ENCODE measurements at places on chromosomes 7 and 10.

GRCh38 chr10:104445359-104445758, 91.7 kb downstream of the CFAP58 start:
- no peaks in the 10 kb centered on the region for H3K27me3 ChIP-seq
- DNase-seq, result no peak
- no peak overlapping the region for H3K27ac ChIP-seq
- no peak overlapping the region for H3K4me3 ChIP-seq
- no peaks in the 10 kb centered on the region for H3K36me3 ChIP-seq
- no peaks in the 10 kb centered on the region for H3K4me1 ChIP-seq

- DNase-seq, result no peak
- H3K4me1 ChIP-seq, result no peaks in the 10 kb centered on the region
- H3K36me3 ChIP-seq, result peaks cover 18% of the 10 kb centered on the region
- H3K27ac ChIP-seq, result no peak overlapping the region
Measured at GRCh38 chr10:71827852-71828251, 23.2 kb downstream of the PSAP start.

GRCh38 chr7:16411391-16411790, 9.9 kb downstream of the CRPPA start:
- no peaks in the 10 kb centered on the region for H3K36me3 ChIP-seq
- DNase-seq, result no peak
- H3K4me1 ChIP-seq, result no peaks in the 10 kb centered on the region
- no peak overlapping the region for H3K27ac ChIP-seq
- no peak overlapping the region for H3K4me3 ChIP-seq

DNA sequence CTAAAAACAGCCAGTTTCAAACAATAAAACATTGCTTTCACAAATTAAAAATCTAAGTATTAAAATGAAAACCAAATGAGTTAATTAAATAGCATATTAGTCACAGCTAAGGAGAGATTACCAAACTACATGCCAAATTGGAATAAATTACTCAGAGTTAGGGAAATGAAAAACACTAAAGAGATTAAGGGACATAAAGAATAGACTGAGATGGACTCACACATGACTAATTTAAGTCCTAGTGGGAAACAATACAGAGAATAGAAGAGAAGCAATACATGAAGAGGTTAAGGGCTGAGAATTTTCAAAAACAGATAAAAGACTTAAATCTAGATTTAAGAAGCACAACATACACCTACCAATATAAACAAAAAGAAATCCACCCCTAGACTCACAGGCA, 110.6 kb downstream of the ZFAND4 start:
- DNase-seq, result no peak
- no peak overlapping the region for H3K27ac ChIP-seq
- no peak overlapping the region for H3K4me3 ChIP-seq
- H3K36me3 ChIP-seq, result no peaks in the 10 kb centered on the region
- no peaks in the 10 kb centered on the region for H3K4me1 ChIP-seq

GRCh38 chr7:44111761-44112160, 7.6 kb downstream of the AEBP1 start:
- H3K27ac ChIP-seq, result no peak overlapping the region
- no peaks in the 10 kb centered on the region for H3K4me1 ChIP-seq
- H3K36me3 ChIP-seq, result no peaks in the 10 kb centered on the region
- H3K27me3 ChIP-seq, result no peaks in the 10 kb centered on the region

GRCh38 chr7:22696541-22697228, 30.3 kb upstream of the IL6 start:
- H3K4me3 ChIP-seq, result no peak overlapping the region
- no peak overlapping the region for H3K27ac ChIP-seq
- no peaks in the 10 kb centered on the region for H3K27me3 ChIP-seq
- H3K4me1 ChIP-seq, result no peaks in the 10 kb centered on the region
- no peak for DNase-seq

DNA sequence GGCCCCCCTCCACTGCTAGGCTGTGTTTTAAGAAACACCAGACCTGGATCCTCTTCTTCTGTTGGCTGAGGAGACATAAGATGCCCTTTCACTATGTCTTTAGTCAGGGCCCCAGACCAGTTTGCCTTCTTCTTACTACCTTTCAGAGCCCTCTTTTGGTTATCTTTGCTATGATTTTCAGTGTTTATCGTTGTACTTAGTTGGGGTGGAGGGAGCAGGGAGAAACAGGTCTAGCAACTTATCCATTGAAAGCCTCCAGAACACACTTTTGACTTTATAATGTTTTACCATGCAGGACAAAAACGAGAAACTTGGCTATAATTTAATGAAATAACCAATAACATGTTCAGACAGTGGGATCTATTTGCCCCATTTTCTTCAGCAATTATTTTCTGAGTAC, 525.2 kb downstream of the TNS3 start:
- no peaks in the 10 kb centered on the region for H3K36me3 ChIP-seq
- no peak overlapping the region for H3K4me3 ChIP-seq
- H3K27ac ChIP-seq, result no peak overlapping the region
- H3K27me3 ChIP-seq, result no peaks in the 10 kb centered on the region
- H3K4me1 ChIP-seq, result no peaks in the 10 kb centered on the region

- DNase-seq, result no peak
- no peak overlapping the region for H3K27ac ChIP-seq
- H3K4me1 ChIP-seq, result no peaks in the 10 kb centered on the region
- no peaks in the 10 kb centered on the region for H3K36me3 ChIP-seq
Measured at GRCh38 chr10:60883187-60883586, 60.8 kb downstream of the RHOBTB1 start.

GRCh38 chr7:21566094-21566493, 23.3 kb downstream of the DNAH11 start:
- no peaks in the 10 kb centered on the region for H3K36me3 ChIP-seq
- no peak for DNase-seq
- no peaks in the 10 kb centered on the region for H3K4me1 ChIP-seq
- H3K27ac ChIP-seq, result no peak overlapping the region

DNA sequence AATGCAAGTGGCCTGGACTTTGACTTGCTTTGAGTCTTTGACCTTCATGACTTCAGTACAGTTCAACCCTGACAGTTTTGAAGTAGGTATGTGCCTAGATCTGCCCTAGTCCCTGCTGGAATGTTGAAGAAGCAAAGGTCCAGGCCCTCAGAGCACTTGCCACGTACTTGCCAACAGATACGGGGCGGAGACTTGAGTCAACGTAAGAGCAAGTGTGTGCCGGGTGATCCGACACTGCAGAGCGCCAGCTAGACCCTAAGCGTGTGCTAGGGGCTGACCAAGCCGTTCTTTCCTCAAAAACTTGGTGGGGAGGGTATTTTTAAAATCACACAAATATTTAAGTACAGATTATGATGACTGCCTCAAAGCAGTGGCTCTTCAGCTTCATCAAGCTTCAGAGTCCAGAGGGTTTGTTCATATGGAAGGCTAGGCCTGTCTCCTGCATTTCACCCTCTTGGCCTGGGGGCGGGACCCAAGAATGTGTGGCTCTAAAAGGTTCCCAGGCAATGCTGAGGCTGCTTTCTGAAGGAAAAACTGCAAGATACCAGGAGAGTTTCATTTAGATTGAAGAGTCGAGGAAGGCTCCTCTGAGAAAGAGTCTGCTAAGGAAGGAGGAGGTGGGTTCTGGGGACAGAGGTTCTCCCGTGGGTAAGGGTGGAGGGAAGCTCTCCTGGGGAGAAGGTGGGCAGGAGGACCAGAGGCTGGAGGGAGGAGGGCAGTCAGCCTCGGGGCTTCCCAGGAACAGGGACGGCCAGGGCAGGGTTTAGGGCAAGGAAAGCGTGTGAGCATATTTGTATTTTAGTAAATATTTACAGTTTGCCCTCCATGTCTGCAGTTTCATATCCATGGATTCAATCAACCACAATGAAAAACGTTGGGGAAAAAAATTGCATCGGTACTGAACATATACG, 160.3 kb downstream of the EGFR start:
- no peaks in the 10 kb centered on the region for H3K27me3 ChIP-seq
- H3K27ac ChIP-seq, result peak overlapping the region; percentile 10
- DNase-seq, result no peak
- no peaks in the 10 kb centered on the region for H3K36me3 ChIP-seq
- no peak overlapping the region for H3K4me3 ChIP-seq

- H3K27ac ChIP-seq, result no peak overlapping the region
- DNase-seq, result no peak
- H3K4me3 ChIP-seq, result no peak overlapping the region
Measured at GRCh38 chr7:148368562-148368961, 222.0 kb upstream of the C7orf33 start.

Data from breast epithelium (tissue), 4 donors.